ENCODE measurements at places on chromosomes 13 and 19. TPM values are rescaled to one million over a fixed set of nuclear protein-coding genes. Genes with fewer than 3 reads are reported as not detected.

The IFNL1 gene
- total RNA-seq, result 0.51 TPM

The ANGPTL8 gene
- not detected for total RNA-seq

The ERICH4 gene
- total RNA-seq, result not detected

The SUCLA2 gene
- total RNA-seq, result 44.6 TPM

The BCKDHA gene
- 25.4 TPM for total RNA-seq

The ZNF546 gene
- total RNA-seq, result 6.9 TPM

Data from activated CD4-positive, alpha-beta T cell treated with anti-CD3 and anti-CD28 coated beads for 36 hours (primary cell).